NB4 (cell line): ENCODE measurements at places on chromosomes 7 and 10.

DNA sequence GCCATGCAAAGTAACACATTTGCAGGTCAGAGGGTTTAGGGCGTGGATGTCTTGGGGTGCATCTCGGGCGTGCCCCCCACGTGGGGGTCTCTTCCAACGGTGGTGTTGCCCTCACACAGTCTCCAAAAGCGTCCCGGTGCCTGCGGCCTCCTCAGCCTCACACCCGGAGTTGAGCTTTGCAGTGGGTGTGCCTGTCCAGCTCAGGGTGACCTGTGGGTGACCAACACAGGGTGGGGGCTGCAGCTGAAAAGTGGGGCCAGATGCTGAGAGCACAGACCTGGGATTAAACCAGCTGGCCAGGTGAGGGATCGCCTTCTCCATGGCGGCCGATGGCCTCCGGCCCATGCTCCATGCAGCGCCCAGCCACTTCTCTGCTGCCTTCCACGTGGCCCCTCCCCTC lies 63.1 kb downstream of the PWWP2B start:
- DNase-seq, result no peak

- no peak for DNase-seq
Measured at GRCh38 chr7:70942791-70943190, 189.2 kb upstream of the GALNT17 start.

- DNase-seq, result no peak
Measured at GRCh38 chr10:74932648-74933047, 106.2 kb downstream of the KAT6B start.

DNA sequence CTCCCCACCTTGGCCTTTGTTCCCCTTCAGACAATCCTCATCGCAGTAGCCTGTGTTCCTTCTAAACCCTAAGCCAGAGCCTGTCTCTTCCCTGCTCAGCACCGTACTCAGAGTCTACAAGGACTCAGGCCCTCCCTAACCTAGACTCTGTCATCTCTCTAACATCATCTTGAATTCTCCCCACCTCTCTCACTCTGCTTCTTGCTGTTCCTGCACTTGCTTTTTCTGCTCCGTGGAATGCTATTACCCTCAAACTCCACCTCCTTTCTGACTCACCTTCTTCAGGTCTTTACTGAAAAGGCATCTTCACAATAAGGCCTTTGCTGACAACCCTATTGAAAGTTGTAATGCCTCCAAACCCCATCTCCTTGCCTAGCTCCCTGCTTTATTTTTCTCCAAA lies 141.0 kb downstream of the DKK1 start:
- DNase-seq, result no peak

- no peak for DNase-seq
Measured at GRCh38 chr10:15457382-15457781, 86.3 kb upstream of the FAM171A1 start.

- DNase-seq, result no peak
Measured at GRCh38 chr10:122464586-122464985, 3.2 kb downstream of the HTRA1 start.

DNA sequence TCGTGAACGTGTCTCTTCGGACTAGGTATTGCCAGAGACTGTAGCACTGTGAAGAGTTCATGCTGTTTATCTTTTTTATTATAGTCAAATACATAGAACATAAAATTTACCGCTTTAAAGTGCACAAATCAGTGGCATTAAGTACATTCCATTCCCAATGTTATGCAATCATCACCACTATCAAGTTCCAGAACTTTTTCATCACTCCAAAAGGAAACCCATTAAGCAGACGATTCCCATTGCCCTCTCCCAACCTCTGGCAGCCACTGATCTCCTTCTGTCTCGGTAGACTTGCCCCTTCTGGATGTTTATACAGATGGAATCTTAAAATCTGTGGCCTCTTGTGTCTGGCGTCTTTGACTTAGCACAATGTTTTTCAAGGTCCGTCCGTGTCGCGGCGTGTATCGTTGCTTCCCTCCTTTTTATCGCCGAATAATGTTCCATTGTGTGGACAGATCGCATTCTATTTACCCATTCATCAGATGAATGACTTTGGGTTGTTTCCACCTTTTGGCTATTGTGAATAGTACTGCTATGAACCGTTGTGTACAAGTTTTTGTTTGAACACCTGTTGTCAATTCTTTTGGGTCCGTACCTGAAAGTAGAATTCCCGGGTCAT lies 2.7 kb downstream of the PROSER2 start:
- no peak for DNase-seq

DNA sequence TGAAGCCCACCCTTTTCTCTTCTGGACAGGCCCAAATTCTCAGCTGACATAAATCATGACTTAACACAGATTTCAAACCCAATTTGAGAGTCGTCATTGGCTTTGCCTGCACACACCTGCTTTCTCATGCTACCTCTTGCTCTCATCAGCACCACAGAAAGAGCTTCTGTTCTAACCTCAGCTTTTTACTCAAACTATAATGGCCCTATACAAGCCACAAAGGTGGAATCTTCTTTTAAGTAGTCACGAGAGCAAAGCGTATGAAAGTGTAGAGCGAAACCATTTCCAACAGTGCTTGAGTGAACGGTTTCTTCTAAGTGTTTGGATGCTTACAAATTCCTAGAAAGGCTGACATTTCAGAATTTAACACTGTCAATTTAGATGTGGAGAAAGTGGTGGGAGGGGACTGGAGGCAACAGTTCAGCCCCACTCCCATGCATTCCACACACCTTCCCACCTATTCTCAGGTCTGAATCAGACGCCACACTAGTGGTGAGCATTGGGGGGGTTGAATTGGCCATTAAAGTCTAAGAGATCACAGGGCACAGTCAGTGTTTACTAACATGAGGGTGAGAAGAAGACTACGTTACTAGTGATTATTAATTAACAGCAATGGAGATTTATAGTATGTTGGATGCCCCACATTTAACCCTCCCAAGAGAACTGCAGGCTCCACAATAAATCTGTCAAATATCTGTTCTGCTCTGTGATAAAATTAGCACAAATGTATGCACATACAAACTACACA lies 114.0 kb downstream of the PRKCQ start:
- DNase-seq, result no peak

GRCh38 chr10:119103241-119103902 lies 541 bp upstream of the DENND10 start:
- DNase-seq, result no peak

DNA sequence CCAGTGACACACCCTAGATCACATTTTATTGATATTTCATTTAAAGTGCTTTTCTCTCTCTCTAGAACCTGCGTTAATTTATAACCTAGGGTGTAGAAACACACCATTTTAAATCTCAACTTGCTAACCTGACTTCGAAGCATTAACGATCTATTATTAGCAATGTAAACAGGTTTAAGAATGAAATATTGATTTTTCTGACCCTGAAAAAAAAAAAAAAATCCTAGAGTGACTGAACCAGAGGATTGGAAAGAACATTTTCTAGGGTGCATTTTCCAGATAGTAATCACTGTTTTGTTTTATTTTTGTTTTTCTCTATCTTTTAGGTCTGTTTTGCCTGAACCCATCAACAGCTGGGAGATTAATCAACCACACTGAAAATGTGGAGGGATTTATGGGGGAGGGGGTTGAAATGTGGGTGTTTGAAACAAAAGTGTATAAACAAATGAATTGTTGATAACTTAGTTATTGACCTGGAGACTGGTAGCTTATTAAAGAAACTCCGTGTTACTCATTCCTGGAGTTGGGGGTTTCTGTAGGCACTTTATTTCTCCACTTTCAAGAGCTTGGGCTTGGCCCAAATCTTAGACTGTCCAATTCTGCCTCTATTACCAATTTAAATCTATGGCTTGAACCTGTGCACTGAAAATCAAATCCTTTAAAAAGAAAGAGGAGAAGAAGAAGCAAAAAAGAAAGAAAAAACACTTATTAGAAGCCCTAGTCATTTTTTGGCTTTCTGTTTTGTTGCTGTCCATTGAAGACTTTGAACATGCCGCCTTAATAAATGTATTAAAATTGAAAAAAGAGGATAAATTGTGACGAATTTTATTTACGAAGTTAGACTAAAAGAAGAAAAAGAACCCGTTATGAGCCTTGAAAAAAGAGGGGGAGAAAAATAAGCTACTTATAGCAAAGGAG lies 2.8 kb downstream of the HOXA2 start:
- no peak for DNase-seq

DNA sequence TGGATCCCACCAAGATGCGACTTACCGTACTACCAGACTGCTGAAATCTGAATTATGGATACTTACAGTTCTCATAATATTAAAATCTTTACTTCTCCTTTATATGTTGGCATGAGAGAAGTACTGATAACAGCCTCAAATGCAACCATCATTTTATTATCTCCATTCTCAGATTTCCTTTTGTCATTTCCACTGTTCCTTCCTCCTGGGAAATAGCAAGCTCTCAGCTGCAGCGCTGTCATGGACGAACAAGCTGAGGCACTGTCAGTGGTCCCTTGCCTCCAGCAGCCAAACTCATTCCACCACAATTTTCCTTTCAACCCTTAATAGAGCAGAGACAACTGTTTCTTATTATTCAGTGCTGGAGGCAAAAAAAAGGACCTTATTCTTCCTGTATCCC lies 478.4 kb downstream of the ARL4A start:
- no peak for DNase-seq

DNA sequence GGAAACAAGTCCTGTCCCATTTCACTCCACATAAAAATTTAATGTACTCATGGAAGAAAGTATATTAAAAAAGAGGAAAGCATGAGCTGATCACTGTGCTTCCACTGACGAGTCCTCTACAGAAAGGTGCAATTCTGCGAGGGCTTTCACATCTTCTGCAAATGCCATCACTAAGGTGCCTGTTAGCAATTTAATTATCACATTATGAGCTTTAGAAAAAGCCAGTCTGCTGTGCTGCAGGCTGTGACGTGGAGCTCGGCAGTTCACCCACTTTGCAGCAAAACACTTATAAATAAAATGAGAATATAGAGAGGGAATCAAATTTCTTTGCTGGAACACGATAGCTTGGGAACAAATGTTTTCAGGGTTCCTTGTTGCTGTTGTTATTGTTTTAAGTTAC lies 22.5 kb upstream of the NEUROD6 start:
- DNase-seq, result no peak

GRCh38 chr7:38105874-38106483 lies 72.1 kb upstream of the STARD3NL start:
- DNase-seq, result peak; percentile 77

GRCh38 chr7:102061981-102062390 lies 224.7 kb upstream of the SH2B2 start:
- peak; percentile 64 for DNase-seq

- DNase-seq, result peak; percentile 81
Measured at GRCh38 chr7:1458683-1459511, at the start of gene MICALL2. Gene MICALL2, minus strand, starts transcription at chr7:1459470. Its CDS starts 144 bp downstream, at chr7:1459326.

DNA sequence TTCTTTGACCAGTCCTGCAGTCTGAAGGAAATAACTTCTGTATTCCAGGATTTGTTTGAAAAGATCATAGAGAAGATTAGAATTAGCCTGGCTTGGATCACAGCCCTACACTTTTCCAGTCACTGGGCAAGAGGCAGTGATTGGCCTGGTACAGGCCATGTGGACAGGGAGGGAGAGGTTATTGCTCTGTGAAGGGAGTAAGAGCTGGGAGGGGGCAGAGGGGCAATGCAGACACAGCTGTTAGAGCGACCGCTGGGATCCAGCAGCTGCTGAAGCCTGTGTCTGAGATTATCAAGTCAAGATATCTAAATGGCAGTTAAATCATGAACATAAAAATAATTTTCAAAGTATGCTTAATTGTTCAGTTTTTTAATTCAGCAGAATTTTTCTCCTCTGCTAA lies 257.3 kb downstream of the SDK1 start:
- no peak for DNase-seq

- no peak for DNase-seq
Measured at GRCh38 chr10:44908936-44909630, 2.1 kb upstream of the TMEM72 start.

DNA sequence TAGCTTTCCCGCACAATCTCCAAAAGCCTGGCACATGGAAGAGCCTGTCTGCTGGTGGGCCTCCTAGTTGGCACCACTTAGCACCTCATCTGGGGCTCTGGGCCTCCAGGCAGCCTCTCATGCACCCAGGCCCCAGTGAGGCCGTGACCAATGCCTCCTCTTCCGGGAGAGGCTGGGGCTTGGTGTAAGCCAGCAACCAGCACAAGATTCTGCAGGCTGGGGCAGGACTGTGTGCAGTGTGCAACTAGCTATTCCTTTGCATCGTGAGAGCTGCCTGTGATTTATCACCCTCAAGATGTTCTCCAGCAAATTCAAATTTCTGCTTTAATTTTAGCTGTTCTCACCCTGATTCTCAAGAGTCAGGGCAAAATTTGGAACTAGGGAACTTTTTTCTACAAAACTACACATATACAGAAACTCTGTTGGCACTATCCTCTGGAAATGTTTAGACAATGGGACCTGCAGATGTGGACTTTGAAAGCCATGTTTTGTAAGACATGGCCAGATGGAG lies 603.7 kb upstream of the MKI67 start:
- no peak for DNase-seq

DNA sequence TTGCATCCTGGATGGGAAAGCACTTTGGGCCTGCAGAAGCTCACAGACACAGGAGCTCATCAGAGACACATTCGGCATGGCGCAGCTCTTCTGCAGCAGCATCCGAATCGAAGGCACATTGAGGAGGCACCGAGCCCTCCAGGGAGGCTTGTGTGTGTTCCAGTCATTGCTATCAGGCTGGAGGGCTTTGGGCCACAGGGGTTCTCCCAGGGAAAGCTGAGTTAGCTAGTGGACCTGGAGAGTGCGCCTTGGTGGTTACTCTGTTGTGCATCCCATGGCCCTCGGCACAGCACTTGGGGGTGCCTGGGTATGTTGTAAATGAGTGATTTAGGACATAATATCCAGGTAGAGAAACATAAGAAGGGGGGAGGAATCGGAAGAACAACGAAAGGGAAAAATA lies 388.7 kb upstream of the RNF32 start:
- DNase-seq, result no peak

DNA sequence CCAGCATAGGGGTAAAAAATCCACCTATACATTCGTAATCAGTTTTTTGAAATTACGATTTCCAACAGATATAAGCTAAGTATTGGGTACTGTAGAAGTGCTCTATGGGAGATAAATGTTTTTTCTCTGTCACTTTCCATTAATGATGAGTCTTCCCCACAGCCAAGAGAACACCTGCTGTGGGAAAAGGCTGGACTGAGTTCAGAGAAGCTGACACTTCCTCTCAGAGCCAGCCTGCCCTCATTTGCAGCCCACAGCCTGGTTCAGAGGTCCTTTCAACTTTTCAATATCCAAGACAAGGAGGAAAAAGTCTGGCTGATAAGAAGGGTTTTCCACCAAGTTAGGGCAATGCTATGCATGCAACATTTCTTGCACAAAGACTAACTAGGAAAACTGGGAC lies 64.5 kb upstream of the DNAJB12 start:
- DNase-seq, result no peak

GRCh38 chr10:13743101-13743693 lies 156.4 kb downstream of the PRPF18 start:
- no peak for DNase-seq
